ENCODE measurements at places on chromosomes 1 and 21.
A peak's percentile ranks its signal among the peaks of the same experiment; 100 is the strongest.

GRCh38 chr1:162342452-162342983 lies 34.1 kb downstream of the SPATA46 start:
- DNase-seq, result no peak

- DNase-seq, result no peak
Measured at GRCh38 chr1:214688891-214689290, 85.9 kb downstream of the CENPF start.

- no peak for DNase-seq
Measured at GRCh38 chr1:220784751-220785150, 2.0 kb upstream of the MTARC1 start.

DNA sequence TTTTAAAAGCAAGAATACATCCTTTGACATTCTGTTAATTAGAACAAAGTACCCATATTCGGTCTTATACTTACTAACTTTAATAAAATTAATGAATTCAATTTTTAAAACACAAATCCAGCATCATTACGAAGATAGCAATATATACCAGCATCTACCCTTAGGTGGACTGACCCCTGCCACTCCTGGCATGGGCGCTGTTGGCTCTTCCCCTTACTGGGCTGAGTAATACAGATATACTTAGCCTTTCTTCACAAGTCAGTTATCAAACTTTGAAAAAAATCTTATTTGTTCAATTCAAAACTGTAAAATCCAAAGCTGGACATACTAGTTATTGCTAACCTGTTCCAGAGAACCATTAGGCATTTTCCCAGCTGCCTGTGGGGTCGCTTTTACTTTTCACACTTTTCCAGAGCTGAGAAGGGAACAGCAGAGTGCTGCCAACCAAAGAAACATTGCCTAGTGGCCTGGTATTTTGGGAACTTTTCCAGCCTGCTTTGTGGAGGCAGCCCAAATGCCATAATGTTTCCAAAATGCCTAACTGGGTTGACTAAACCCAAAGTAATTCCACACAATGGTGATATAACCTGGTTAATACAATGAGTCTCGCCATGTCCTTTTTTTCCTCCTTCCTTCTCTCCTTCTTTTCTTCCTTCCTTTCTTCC lies 424.7 kb upstream of the ADGRL2 start:
- no peak for DNase-seq

GRCh38 chr1:214635506-214635905 lies 32.5 kb downstream of the CENPF start:
- no peak for DNase-seq

DNA sequence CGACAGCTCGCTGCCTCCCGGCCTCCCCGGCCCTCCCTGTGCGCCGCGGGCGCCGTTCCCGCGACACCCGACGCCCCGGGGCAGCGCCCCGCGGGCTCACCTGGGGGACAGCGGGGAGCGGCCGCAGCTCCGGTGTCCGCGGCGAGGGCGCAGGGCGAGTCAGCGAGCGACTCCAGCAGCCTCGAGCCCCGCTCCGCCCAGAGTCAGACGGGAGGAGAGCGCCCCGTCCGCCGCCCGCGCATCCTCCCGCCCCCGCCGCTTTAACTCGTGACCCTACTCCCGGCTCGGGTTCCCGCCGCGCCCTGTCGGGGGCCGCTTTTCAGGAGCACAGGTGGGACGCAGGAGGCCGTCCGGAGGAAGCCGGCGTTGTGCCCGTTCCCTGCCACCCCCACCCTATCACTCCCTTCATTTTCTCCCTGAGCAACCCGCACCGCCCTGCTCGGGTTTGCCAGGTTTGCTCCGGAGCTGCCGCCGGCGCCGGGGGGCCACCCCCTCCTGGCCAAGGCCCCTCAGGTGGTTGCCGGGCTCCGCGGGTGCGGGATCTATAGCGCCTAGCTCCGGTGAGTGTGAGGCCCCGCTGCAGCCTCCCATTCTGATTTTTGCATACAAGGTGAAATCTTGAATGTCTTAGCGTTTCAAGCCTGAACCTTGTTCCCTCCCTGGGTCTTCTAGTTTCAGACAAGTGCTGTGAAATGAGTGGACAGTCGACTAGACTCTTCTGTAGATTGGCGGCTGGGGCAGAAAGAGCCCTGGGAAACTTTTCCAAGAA lies at the start of gene MCOLN3:
TSS of gene MCOLN3 (minus strand) at position 205 of the 769 bp plus-strand sequence. CDS start 3,140 bp downstream, outside the sequence.
- DNase-seq, result peak; percentile 20

DNA sequence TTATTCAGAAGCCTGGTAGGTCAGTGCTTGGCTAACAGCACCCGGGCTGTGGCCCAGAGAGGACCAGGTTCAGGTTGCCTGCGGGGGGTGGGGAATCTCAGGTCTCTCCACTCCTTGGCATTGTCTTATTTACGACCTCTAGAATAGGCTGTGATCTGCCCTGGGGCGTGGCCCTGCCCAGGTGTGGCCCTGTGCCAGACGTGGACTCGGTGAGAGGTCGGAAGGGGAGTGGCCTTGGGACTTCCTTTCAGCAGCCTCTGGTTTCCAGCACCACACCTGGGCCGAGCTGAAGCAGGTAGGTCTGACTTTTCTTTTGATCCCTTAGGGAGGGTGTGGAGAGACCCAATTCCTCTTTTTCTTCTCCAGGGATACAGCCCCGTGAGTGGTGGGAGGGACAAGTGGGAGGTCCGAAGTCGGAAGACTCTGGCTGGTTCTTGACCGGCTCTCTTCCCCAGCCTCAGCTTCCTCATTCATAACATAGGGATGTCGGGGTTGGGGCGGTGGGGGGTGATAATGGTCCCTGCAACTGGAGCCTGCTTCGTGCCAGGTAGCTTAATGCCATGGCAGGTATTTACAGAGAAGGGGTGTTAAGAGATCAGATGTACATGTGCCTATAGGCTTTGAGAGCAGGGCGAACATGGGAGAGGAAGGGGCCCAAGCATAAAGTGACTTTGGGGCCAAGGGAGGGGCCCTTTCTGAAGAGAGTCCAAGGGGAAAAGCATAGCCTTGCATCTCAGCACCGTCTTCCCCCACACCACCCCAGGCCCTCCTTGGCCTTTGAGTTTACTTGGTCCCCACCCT lies 16.5 kb downstream of the ACOT11 start:
- DNase-seq, result no peak

GRCh38 chr1:34768856-34769255 lies 9.3 kb downstream of the GJB4 start:
- DNase-seq, result no peak

DNA sequence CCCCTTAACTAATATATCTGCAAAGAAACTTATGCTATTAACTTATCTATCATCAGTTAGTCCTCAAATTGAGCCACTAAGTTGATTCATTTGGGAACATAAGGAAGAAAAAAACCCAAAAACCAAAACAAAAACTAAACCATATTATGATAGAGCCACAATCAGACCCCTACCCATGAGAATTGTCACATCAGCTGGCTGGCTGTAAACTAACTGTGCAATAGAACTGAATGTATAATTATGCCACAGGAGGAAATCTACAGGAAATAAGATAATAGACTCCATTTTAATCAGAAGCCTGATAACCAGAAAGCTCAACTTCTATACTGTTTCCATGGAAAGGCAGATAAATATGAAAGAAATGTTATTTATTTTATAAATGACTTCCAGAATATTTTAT lies 110.0 kb downstream of the RGL1 start:
- DNase-seq, result no peak

GRCh38 chr1:56380531-56380930 lies 198.8 kb downstream of the PLPP3 start:
- no peak for DNase-seq

DNA sequence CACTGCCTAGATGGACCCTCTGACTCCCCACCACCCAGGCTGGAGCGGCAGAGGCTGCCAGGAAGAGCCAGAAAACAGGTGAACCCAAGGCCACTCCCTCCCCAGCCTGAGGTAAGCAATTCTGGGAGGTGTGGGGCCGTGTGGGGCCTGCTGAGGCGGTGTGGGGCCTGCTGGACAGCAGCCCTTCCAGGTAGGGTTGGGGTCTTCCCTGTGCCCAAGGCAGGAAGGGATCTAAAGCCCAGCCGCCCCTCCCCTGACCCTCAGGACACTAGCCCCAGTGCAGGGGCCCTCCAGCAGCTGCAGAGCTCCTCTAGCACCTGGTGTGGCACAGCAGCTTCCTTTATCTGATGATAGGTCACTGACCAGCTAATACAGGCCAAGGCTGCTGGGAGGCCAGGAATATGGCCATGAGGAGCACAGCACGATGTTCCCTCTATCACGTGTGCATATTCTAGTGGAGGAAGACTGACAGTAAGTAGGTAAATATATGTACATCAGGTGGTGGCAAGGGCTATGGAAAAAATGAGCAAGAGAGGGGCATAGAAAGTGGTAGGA lies 86.9 kb downstream of the IER5 start:
- no peak for DNase-seq

DNA sequence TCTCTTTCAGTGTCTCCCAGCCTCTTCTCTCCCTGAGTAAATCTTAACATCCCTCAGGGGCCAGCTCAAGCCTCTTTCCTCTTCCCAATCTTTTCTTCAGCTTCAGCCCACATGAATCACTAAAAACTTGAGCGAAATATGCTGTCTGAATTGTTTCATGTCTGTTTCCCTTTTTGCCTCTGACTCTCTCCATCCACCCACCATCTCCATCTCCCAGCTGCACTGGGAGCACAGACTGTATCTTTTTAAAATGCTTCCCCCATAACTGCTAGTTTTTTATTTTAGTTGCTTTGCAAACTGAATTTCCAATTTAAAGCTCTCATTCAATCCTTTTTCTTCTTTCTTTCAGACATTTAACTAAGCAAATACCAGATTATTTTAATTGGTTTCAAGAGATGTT lies 3.0 kb upstream of the AHCTF1 start:
- no peak for DNase-seq

- no peak for DNase-seq
Measured at GRCh38 chr1:65980237-65980636, 187.5 kb downstream of the PDE4B start.

DNA sequence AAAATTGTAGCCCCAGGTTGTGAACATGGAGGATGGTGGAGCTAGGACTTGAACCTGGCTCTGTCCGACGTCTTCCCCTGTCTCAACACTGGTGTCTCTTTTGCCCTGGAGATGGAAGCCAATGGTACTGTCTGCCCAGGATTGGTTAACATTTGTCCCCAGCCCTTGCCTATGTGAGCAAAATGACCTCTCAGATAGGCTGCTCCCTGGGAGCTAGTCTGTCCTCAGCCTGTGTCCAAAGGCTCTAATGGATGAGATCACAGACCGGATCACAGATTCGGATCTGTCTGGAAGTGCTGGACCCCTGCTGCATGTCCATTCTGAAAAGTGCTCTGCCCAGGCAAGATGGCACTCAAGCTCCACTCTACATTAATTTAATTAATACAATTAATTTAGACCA lies 394.4 kb upstream of the VAMP3 start:
- no peak for DNase-seq

- DNase-seq, result no peak
Measured at GRCh38 chr21:31915566-31915965, 42.7 kb downstream of the HUNK start.

DNA sequence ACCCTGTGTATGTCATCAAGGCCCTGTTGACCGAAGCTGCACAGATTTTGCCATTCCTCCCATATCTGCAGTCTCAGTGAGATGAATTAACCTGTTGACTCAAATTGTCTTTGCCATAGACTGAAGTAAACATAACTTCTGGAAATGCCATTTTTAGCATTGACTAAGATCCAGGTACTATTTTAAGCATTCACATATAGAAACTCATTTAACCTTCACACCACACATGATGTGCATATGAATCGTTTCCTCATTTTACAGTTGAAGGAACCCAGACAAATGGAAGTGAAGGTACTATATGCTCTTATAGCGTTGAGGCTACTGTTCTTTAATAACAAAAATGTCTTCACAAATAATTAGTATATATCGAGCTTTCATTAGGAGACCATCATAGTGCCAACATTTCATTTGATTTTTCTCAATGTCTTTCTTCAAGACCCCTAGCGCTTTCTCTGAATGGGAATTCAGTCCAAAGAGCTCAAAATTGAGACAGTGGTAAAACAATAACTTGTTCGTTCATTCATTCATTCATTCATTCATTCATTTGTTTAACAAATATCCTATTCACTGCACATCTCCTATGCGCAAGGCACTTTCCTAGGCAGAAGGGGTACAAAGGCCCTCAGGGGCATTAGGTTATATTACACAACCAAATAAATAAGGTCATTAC lies 444.7 kb downstream of the ADGRL2 start:
- DNase-seq, result no peak

DNA sequence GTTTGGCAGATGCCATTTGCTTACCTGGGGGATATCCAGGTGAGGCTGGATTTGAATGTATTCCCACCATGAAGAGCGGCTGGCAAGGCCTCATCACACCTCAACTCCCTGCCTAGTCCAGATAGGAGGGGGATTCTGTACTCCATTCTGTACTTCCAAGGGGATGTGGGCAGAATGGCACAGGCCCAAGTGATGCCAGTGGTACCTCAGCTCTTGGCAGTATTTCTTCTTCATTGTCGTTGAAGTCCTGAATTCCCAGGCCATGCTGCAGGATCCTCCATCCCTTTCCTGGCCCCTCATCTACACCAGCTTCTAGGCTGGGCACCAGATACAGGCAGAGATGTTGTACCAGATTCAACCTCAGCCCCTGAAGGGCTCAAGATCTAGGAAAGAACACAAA lies 47.9 kb downstream of the KLHDC7A start:
- no peak for DNase-seq

GRCh38 chr1:212675675-212676074 lies 24.0 kb downstream of the BATF3 start:
- no peak for DNase-seq

Measured in stimulated activated CD4-positive, alpha-beta T cell treated with anti-CD3 and anti-CD28 coated beads, Interleukin-12 subunit alpha, Interleukin-12 subunit beta, amount 100 ng/mL, for 24 hours (primary cell).